ENCODE measurements at places on chromosomes 7 and 10. TPM values are rescaled to one million over a fixed set of nuclear protein-coding genes. Genes with fewer than 3 reads are reported as not detected.
A peak's percentile ranks its signal among the peaks of the same experiment; 100 is the strongest.

OR6B1 gene
- total RNA-seq, result not detected

PDE6C gene
- not detected for total RNA-seq

CUZD1 gene
- 0.50 TPM for total RNA-seq

- DNase-seq, result no peak
These were observed 83.6 kb upstream of the CACUL1 start for GRCh38 chr10:118838364-118838763.

- DNase-seq, result peak; percentile 89
These were observed 75.6 kb downstream of the CCDC6 start for GRCh38 chr10:59830601-59831259.

DNA sequence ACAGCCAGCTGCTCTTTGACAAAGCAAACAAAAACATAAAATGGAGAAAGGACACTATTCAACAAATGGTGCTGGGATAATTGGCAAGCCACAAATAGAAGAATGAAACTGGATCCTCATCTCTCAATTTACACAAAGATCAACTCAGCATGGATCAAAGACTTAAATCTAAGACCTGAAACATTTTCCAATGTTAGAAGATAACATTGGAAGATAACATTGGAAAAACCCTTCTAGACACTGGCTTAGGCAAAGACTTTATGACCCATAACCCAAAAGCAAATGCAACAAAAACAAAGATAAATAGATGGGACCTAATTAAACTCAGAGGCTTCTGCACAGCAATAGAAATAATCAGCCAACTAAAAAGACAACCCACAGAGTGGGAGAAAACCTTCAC, 425.7 kb upstream of the SEMA3D start:
- DNase-seq, result no peak

DNA sequence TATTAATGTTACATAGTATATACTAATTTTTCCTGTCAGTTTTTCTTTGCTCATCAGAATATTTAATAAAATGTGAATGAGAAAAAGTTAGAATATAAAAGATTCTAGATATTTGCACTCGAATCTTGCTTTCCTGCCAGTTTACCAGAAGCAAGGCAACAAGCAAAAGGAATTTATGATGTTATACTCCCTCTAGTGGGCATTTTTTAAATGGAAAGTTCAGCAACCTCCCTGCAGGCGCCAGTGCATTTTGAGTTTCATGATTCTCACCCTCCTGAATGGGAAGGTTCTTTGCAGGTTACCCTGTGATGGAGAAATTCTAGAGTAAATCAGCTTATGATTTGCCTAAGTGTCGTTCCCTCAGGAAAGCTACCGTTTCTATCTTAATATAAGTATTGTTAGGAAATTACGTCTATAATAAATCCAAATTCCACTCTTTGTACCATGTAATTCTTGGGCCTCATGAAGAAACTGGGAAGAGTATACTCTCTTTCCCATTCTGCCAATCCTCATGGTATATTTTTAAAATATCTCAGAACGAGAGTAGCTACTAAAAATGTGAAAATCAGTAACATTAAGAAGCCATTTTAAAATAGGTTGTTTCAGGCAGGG, 350.0 kb downstream of the CRPPA start:
- DNase-seq, result peak; percentile 54

DNA sequence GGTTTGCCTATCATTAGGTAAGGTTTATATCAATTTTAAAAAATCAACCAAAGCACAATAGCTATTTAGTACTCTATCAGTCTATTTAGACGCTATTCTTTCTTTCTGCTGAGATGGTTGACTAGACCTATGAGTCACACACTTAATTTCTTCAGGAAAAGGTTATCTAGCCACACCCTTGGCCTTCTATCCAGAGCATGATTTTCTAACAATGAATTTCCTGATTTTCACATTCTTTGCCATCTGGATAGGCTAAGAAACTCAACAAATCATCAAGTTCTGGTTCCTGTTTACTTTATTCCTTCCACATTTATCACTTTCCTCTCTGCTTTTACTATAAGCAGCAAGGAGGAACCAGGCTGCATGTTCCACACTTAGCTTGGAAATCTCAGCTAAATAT, 8.1 kb downstream of the PRPS1L1 start:
- DNase-seq, result no peak

- peak; percentile 94 for DNase-seq
These were observed 538 bp downstream of the TRIM8 start for GRCh38 chr10:102644646-102645387.

- DNase-seq, result no peak
These were observed 138.8 kb downstream of the ZEB1 start for GRCh38 chr10:31457858-31458257.

DNA sequence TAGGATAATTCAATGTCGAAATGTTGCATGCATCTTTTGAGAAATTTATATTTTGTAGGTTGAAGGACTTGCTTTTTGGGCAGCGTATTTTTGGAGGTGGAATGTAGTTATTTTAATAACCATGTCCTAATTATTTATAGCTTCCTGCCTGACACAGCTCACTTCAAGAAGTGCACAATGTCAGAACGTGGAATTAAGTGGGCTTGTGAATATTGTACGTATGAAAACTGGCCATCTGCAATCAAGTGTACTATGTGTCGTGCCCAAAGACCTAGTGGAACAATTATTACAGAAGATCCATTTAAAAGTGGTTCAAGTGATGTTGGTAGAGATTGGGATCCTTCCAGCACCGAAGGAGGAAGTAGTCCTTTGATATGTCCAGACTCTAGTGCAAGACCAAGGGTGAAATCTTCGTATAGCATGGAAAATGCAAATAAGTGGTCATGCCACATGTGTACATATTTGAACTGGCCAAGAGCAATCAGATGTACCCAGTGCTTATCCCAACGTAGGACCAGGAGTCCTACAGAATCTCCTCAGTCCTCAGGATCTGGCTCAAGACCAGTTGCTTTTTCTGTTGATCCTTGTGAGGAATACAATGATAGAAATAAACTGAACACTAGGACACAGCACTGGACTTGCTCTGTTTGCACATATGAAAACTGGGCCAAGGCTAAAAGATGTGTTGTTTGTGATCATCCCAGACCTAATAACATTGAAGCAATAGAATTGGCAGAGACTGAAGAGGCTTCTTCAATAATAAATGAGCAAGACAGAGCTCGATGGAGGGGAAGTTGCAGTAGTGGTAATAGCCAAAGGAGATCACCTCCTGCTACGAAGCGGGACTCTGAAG, 620 bp downstream of the ZRANB1 start:
- no peak for DNase-seq

- DNase-seq, result no peak
These were observed 47.9 kb upstream of the STK17A start for GRCh38 chr7:43535031-43535451.

GRCh38 chr10:124652701-124653100, 91.5 kb downstream of the FAM53B start:
- DNase-seq, result no peak

Measured in endodermal cell (in vitro differentiated cells).